ENCODE measurements at places on chromosomes 1 and 21.

GRCh38 chr21:37592496-37592895 is 225.9 kb downstream of the DYRK1A start:
- DNase-seq, result no peak

- DNase-seq, result no peak
Observed at GRCh38 chr1:113205980-113206766, 133.2 kb downstream of the LRIG2 start.

- DNase-seq, result no peak
Observed at GRCh38 chr1:53408013-53408754, 51.0 kb upstream of the DMRTB1 start.

DNA sequence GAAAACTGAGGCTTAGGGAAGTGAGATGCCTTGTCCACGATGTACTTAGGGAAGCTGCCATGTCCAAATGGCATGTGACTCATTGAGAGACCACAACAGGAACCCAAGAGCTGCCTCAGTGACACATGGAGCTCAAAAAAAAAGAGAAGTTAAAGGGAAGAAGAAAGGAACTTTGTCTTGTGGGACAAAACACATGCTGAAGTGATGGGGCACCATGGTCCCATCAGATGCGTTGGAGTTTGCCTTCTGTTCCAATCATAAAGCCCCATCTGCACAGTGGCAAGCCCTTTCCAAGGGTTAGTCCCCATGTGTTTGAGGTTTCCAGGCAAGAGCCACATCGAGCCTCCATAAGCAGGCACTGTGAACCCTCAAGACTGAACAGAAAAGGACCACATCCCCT is 8.0 kb downstream of the MED8 start:
- no peak for DNase-seq

DNA sequence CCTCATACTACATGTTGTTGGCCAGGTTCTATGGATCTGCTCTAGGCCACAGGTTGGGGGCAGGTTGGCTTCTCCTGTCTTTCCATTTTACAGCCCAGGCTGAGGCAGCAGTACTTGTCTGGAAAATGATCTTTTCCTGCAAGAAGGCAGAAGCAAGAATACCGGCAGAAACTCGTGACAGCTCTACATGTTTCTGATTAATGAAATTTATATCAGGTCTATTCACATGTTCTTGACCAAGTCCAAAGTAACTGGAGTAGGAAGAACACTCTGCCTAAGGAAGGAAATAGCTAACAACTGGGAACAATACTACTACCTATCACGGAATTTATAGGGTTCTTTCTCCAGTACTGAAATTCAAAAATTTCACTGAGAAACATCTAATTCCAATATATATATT is 98.3 kb downstream of the PLPPR5 start:
- DNase-seq, result no peak

GRCh38 chr1:209673631-209674417 is 1.4 kb upstream of the G0S2 start:
- DNase-seq, result no peak

- no peak for DNase-seq
Observed at GRCh38 chr1:155313261-155313660, 4.6 kb downstream of the FDPS start.
